KBM-7 (cell line): ENCODE measurements at places on chromosomes 4 and X.

- DNase-seq, result no peak
Observed at GRCh38 chr4:87574996-87575395, 33.3 kb upstream of the DSPP start.

DNA sequence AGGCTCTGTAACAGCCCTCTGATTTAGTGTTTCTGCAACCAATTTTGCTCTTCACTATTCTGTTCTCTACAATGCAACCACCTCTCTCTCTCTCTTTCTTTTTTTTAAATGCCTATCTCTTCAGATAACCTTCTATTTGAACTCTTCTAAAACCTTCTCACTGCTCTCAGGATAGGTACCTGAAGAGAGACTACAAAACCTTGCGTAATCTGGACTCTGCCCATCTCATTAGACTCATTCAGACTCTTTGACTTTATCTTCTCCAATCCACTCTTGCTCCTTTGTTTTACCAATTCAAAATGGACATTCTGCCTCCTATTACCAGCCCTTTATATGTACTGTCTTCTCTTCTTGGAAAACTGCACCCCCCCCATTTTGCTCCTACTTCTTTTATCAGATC, 291.6 kb downstream of the CAMK2D start:
- no peak for DNase-seq

DNA sequence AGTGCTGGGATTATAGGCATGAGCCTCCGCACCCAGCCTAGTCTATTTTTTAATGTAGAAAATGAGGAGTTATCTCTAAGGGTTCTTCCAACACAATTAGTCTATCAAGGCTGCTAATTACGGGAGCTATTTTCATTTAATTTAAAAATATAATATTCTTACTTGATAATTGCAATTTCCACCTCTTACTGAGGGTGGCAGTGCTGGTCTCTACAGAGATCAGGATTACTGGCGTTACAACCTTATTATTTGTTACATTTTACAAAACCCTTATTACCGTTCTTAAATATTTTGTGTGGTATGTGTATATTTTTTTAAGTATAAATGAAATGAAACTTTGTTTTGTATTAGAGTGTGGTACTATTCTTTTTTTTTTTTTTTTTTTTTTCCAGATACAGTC, 17.6 kb upstream of the GK start:
- peak; percentile 40 for DNase-seq

- DNase-seq, result peak; percentile 47
Observed at GRCh38 chr4:89434364-89434988, 126.9 kb upstream of the GPRIN3 start.

DNA sequence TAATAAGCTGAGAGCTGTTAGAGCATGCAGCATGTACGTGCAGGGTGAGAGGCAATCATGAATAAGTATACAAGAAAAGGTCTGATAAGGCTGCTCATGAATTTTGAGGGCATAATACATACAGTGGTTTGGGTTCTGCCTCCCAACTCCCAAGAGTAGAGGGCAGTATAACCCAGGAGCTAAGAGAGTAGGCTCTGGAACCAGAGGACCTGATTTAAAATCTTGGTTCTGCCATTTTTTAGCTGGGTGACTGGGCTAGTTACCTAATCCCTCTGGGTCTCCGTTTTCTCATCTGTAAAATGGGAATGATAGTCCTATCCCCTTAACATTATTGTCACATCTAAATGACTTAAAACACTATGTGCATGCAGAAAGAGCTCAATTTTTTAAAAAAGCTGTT, 85.3 kb downstream of the LNX1 start:
- no peak for DNase-seq

DNA sequence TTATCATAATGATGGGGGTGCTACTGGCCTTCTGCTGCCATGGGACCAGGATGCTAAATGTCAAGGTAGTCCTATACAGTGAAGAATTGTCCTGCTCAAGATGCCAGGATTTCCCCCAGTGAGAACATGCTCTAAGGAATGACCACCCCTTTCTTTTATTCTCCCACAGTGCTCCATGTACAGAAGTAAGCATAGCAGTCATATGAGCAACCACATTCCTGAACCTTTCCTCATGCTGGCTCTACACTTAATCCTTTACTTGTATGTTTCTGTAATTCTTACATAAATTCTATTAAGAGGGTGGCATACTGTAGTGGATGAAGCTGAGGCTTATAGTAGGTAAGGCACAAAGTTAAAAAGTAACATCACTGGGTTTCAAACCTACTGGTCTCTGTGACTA, 20.2 kb downstream of the CYP2U1 start:
- no peak for DNase-seq

DNA sequence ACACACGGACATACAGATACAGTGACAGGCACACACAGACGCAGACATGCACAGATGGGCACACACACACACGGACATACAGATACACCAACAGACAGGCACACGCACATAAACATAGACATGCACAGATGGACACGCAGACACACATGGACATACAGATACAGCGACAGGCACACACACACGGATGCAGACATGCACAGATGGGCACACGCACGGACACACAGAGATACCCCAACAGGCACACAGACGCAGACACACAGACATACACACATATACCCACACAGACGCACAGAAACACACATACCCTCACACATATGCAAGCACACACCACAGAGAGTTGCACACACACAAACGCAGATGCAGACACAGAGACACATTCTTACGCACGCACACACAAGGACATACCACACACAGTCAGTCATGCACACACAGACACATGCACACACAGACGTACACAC, 24.4 kb upstream of the SLC25A6 start:
- no peak for DNase-seq

- DNase-seq, result no peak
Observed at GRCh38 chrX:107565015-107565414, 63.3 kb upstream of the PRPS1 start.

DNA sequence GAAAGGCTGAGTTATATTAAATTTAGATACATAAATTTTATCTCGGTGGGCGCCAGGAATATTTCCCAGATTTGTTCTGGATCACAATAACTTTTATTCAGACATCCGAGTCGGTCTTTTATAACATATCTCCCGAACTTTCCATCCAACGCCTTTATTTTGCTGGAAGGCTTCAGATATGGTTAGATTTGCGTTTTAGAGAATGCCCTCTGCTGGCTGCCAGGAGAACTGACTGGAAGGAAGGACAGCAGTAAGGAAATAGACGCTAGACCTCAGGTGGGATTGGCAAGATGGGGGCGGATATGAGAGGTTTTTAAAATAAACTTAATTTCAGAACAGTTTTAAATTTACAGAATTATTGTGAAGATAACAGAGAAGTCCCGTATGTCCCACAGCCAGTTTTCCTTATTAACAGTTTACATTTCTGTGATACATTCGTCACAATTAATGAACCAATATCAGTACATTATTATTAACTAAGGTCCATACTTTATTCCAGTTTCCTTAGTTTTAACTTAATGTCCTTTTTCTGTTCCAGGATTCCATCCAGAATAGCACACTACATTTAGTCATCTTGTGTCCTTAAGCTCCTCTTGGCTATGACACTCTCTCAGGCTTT, 4.6 kb upstream of the KANTR start:
- peak; percentile 69 for DNase-seq

- no peak for DNase-seq
Observed at GRCh38 chr4:85132570-85132969, 166.1 kb upstream of the WDFY3 start.
